ENCODE measurements at places on chromosomes 7 and 10. TPM values are rescaled to one million over a fixed set of nuclear protein-coding genes. Genes with fewer than 3 reads are reported as not detected.

GPR141 gene
- total RNA-seq, result not detected

EBF3 gene
- 2.1 TPM for total RNA-seq

PBLD gene
- total RNA-seq, result 14.0 TPM

KCNH2 gene
- total RNA-seq, result 32.7 TPM

DNA sequence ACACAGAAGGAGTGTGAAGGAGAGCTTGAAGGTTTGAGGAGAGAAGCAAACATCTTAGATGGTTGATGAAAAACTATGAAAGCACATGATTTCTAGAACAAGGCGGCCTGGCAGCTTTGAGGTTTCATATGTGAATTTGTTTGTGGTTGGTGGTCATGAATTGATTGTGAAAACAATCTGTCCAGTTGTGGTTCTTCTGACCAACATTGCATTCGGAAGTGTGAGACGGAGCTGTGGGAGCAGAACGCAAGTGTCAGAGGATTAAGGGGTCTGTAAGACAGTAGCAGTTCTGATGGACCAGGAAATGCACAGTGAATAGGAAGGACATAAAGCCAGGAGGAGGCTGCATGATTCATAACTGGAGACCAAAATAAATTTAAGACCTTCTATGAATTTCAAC is 594.6 kb downstream of the NXPH1 start:
- no peak for DNase-seq
- no peak overlapping the region for H3K4me3 ChIP-seq
- no peaks in the 10 kb centered on the region for H3K4me1 ChIP-seq
- H3K27ac ChIP-seq, result no peak overlapping the region

DNA sequence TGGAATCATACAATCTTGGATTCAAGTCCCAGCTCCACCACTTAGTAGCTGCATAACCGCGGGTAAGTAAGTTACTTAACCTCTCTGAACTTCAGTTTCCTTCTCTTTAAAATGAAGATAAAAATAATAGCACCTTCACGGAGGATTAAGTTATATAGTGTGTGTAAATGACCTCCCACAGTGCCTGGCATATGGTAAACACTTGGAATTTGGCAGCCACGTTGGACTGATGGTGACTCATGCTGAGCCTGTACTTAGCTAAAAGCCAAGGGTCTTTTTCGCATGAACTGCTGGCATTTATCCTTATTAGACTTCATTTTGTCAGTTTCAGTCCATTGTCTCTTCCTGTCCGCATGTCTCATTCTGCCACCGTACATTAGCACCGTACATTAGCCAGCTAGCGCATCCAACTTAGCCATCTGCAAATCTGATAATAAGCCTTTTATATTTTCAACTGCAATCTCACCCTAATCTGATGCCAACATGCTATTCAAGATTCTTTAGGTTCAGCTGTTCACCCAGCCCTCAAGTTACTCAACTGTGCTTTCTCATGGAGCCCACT is 11.2 kb downstream of the SLC13A4 start:
- H3K36me3 ChIP-seq, result no peaks in the 10 kb centered on the region
- DNase-seq, result no peak
- H3K4me3 ChIP-seq, result no peak overlapping the region

DNA sequence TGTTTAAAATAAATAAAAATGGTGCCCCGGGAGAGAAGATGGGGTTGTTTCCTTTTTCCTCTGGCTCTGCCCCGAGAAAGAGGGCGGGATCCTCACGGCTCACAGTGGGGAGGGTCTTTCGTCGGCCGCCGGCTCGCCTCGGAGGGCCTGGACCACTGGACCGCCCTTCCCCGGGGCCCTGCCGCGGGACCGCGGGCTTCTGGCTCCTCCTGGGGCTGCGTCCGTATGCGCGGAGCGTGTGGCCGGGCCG is 3.5 kb upstream of the IGF2BP3 start:
- DNase-seq, result no peak
- no peaks in the 10 kb centered on the region for H3K36me3 ChIP-seq
- H3K27me3 ChIP-seq, result peaks cover 52% of the 10 kb centered on the region
- H3K4me3 ChIP-seq, result no peak overlapping the region
- no peak overlapping the region for H3K27ac ChIP-seq

DNA sequence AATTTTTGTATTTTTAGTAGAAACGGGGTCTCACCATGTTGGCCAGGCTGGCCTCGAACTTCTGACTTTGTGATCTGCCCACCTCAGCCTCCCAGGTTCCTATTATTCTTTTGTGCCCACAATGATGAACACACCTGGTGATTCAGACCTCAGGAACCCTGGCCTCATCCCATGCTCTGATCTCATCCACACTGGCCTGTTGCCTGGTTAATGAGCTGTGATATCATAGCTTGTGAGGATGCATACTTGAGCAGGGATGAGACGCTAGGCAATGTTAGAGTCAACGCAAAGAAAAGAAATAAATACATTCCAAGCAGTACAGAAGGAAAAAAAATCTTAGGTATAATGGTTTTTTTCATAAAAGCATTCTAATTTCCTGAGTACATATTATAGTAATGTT is 82.4 kb upstream of the RNF32 start:
- no peak overlapping the region for H3K27ac ChIP-seq
- no peaks in the 10 kb centered on the region for H3K4me1 ChIP-seq
- H3K4me3 ChIP-seq, result no peak overlapping the region

DNA sequence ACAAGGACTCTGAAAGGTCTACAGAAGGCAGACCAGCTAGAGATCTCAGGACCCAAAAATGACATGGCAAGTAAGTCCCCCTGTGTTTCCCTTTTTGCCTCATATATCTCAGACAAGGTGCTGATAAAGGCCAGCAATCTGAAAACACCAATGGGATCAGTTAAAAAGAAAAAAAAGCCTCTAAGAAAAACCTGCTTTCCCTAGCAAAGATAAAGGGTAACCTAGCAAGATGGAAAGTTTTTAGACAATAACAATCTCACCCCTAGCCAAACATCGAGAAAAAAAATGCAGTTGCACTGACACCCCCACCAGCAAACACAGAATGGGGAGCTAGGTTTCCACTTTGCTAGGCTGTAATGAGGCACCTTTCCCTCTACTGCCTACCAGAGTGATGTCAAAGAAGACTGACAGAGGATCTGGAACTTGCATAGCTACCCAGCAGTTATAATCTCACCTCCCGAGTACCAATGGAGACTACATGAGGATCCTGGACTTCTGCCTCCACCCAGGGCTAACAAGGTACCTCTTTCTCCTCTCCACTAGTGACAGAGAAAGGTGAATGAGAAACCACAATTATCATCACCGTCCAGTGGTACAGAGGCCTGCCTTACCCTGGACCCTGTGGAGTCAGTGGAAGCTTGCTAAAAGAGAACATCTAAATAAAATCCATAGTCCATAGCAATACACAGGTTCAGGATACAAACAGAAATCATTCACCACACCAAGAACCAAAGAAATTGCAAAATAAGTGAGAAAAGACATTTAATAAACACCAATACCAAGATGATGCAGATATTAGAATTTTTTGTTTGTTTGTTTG is 240.8 kb downstream of the ARHGAP12 start:
- H3K36me3 ChIP-seq, result no peaks in the 10 kb centered on the region
- no peaks in the 10 kb centered on the region for H3K4me1 ChIP-seq
- no peak overlapping the region for H3K27ac ChIP-seq
- no peak for DNase-seq

GRCh38 chr10:47435081-47435480 is 48.8 kb downstream of the ANXA8 start:
- H3K27me3 ChIP-seq, result no peaks in the 10 kb centered on the region
- H3K4me3 ChIP-seq, result no peak overlapping the region
- no peak overlapping the region for H3K27ac ChIP-seq
- no peak for DNase-seq

DNA sequence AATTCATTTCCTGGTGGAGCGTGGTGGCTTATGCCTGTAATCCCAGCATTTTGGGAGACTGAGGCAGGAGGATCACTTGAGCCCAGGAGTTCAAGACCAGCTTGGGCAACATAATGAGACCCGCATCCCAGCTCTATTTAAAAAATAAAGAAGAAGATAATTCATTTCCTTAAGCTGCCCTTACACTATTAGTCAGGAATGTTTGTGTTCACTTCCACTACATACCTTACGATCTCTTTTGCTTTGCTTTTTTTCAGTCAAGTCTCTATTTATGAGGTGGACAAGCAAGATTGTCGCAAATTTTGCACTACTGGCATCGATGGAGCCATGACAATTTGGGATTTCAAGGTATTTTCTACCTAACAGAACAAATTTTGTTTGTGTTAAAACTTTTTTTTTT is 11.2 kb upstream of the ARPC1B start:
- H3K4me3 ChIP-seq, result no peak overlapping the region
- no peaks in the 10 kb centered on the region for H3K27me3 ChIP-seq
- no peaks in the 10 kb centered on the region for H3K4me1 ChIP-seq
- H3K27ac ChIP-seq, result peak overlapping the region; percentile 23
- DNase-seq, result no peak
- no peaks in the 10 kb centered on the region for H3K36me3 ChIP-seq

- H3K36me3 ChIP-seq, result no peaks in the 10 kb centered on the region
- no peak for DNase-seq
- H3K4me1 ChIP-seq, result no peaks in the 10 kb centered on the region
- no peaks in the 10 kb centered on the region for H3K27me3 ChIP-seq
- H3K27ac ChIP-seq, result peak overlapping the region; percentile 75
- no peak overlapping the region for H3K4me3 ChIP-seq
Observed at GRCh38 chr10:62093863-62094291, 174.8 kb downstream of the RTKN2 start.
